ENCODE measurements at places on chromosomes 7 and 10.

DNA sequence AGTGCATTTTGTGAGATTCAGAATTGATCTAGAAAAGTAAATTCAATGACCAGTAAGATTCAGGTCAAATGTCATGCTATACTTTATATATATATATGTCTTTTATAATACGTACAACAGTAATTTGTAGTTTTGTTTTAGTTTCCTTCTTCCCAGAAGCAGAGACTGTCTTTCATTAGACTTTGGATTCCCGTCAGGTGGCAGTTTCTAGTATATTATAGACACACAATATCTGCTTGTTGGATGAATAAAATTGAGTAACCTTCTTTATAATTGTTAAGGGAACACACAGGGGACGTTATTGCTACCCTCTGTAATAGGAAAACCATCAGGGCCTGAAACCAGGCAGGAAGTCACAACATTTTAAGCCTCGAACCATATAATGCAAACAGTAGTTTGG lies 5.3 kb upstream of the LAMB1 start:
- no peak for DNase-seq

- DNase-seq = no peak
Measured at GRCh38 chr10:124754227-124754626, 10.0 kb upstream of the FAM53B start.

DNA sequence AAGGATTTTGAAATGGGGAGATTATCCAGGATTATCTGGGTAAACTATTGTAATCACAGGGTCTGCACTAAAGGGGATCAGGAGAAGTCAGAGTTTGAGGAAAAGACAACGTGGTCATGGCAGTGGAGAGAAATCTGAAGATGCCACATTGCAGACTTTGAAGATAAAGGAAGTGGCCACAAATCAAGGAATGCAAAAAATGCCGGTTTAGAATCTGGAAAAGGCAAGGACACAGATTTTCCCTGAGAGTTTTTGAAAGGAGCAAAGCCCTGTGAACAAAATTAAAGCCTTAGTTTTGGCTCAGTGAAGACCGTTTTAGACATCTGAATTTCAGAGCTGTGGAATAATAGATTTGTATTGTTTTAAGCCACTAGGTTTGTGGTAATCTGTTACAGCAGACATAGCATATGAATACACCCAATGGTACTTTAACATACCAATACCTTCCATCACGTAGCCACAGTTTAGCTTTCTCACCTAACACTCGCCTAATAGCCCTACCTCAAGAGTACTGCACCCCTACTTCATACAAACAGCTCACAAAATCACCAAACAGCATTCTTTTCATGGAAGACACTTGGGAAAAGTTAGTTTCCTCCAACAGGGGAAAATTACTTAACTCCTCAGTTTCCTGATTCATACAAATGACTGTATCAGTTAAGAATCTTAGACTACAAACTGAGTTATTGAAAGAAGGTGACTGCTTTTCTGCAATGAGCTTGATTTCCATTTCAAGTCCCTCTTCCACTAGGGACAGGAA lies 446.5 kb downstream of the INHBA start:
- DNase-seq = no peak

DNA sequence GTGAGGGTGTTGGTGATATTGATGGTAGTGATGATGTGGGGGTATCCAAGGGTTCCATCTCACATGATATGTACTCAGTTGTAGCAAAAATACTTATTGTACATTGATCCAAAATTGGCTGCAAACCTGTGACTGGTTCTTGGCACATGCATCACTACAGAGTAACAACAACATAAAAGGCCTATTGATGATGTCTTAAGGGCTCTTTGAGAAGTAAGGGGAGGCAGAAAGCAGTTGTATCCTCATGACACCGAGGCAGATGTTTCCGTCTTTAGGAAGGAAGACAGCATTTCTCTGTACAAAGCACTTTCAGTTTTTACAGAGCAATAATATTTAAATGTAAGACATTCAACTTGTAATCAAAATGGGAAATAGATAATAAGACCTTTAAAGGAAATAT lies 34.5 kb downstream of the NRG3 start:
- no peak for DNase-seq

- DNase-seq = no peak
Measured at GRCh38 chr10:122379041-122379440, 4.5 kb downstream of the PLEKHA1 start.

DNA sequence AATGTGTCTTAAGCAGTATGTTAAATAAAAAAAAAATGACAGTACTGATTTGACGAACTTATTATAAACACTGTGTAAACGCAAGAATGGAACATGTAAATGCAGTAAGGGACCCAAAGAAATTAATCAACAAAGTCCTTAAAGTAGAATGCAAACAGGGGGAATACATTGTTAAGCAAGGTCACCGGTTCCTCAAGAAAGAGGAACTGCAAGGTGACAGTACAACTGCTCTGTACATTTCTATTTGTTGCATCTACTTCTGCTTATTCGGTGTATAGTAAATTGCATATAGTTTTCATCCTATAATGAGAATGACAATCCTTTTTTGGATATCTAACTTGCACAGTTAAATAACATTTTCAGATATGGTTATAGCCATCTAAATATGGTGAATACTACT lies 387.0 kb upstream of the SEMA3D start:
- DNase-seq = no peak

GRCh38 chr10:133385214-133385613 lies 6.2 kb downstream of the PAOX start:
- DNase-seq = no peak

GRCh38 chr10:93667795-93668194 lies 34.6 kb downstream of the FRA10AC1 start:
- no peak for DNase-seq

- no peak for DNase-seq
Measured at GRCh38 chr10:25805986-25806385, 128.0 kb upstream of the MYO3A start.

All from NCI-H226 (cell line).